ENCODE measurements at places on chromosomes 16 and 17.
A peak's percentile ranks its signal among the peaks of the same experiment; 100 is the strongest.

- no peak for DNase-seq
Observed at GRCh38 chr17:38825762-38826247, 684 bp upstream of the CWC25 start.

DNA sequence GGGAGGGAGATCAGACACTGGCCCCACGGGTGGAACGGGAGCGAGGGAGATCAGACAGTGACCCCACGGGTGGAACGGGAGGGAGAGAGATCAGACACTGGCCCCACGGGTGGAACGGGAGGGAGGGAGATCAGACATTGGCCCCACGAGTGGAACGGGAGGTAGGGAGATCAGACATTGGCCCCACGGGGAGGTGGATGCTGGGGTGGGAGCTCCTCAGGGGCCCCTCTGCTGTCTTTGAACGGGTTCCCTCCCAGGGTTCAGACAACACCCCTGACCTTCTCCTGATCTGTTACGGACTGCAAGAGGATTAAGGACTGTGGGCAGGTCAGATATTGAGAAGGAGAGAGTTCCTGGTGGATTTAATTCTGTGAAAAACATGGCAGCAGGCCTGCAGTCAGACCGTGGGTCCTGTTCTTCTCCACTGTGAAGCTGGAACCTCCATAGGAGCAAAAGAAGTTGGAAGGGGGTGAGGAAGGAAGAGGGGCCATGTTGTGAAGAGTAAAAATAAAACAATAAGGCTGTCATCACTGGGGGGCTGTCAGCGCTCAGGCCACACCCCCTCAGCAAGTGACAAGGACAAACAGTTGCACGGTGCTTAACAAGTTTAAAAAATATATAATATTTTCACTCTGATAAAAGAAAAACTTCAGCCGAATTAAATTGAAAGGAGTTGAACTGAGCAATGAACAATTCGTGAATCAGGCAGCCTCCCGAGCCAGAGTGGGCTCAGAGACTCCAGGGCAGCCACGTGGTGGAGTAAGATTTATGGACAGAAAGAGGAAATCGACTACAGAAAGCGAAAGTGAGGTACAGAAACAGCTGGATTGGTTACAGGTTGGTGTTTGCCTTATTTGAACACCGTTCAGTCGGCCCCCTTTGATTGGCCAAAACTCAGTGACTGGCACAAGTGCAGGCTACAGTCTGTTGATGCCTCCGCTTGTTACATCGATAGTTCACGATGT is 348.7 kb upstream of the TNRC6C start:
- no peak for DNase-seq

DNA sequence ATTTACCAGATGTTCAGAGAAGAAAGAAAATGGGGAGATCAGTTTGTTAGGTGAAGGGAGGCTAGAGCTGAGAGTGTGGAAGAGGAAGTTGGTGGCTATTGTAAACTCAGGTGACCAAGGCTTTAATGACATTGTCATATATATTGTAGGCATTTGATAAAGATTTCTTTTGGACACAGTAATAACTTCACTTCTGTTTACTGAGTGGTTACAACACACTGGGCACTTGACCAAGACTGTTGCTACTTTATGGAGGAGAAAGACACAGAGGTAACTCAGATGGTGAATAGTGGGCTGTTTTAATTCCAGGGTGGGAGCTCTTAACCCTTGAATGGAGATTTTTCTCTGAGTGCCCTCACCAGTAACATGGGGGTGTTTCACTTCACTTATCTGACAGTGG is 46.0 kb downstream of the TNRC6A start:
- peak; percentile 42 for DNase-seq

GRCh38 chr17:8887834-8888703 is 20.6 kb upstream of the PIK3R6 start:
- DNase-seq: no peak

DNA sequence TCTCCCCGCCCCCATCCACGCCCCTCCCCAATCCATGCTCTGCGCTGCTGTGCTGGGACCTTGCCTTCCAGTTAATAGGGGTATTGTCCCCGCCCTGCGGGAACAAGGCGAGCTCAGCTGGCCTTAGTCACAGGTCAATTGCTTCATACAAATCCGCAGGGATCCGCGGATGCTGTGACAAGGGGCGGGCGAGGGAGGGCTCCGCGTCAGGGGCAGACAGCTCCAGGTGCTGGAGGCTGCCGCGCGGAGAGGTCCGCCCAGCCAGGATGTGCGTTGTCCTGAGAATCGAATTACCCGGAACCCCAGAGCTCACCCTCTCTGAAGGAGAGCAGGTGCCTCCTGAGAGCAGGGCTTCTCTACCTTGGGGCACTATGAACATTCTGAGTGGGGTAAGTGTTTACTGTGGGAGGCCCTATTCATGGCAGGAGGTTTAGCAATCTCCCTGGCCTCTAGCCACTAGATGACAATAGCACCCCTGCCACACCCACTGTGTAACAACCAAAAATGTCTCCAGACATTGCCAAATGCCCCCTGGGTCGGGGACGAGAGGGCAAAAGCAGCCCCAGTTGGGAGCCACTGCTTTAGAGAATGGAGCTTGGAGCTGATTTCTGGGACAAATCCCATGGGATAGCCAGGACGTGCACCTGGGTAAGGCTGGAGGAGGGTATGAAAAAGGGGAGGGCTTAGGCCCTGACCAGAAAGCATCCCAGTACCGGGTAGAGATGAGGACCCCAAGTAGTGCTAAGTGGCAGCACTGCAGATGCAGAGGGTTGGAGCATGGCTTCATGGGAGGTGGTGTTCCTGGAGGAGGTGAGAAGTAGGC is 138.2 kb downstream of the CYLD start:
- DNase-seq: no peak

DNA sequence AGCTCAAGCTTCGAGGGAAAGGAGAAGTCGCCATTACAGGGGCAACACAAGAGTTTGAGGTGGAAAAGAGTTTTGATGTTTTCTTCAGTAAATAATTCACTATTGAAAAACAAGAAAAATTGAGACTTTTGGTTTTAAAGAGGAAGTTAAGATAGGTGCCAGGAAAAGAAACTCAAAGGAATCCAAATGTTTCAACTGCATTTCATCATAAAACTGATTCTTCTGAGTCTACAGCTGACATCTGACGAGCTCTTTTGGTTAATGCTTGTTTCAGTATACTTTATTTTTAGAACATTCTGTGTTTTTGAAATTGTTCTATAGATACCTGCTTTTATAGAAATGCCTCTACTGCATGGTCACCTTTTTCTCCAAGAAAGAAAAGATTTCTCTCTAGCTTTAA is 54.0 kb downstream of the ERN1 start:
- DNase-seq: no peak

GRCh38 chr17:31645351-31645750 is 213.7 kb downstream of the COPRS start:
- DNase-seq: no peak

DNA sequence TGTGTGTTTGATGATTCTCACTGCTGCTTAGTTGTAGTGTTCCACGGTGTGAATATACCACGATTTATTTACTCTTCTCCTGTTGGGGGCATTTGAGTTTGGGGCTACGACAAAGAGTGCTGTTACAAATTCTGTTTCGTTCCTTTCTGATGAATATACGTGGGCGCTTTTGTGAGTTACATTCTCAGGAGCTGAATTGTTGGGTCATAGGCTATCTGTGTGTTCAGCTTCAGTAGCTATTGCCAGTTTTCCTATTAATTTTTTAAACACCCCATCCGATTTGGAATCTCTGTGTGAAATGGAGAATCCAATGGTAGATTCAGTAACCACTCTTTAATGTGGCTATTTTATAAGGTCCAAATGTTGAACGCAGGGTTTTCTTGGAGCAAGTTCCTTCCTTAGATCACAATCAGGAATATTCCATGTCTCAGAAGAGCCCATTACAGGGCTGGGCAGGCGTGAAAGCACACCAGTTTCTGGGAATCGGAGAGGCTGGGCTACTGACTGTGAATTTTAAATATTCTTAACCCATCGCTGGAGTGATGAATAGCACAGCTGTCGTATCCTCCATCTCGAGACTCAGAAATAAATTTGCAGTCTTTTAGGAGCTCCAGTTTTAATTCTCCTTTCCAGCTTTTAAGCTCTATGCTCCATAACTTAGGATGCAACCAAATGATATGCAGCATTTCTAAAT is 115.9 kb downstream of the PITPNC1 start:
- peak; percentile 14 for DNase-seq

GRCh38 chr16:73707863-73708262 is 588.8 kb upstream of the PSMD7 start:
- no peak for DNase-seq

DNA sequence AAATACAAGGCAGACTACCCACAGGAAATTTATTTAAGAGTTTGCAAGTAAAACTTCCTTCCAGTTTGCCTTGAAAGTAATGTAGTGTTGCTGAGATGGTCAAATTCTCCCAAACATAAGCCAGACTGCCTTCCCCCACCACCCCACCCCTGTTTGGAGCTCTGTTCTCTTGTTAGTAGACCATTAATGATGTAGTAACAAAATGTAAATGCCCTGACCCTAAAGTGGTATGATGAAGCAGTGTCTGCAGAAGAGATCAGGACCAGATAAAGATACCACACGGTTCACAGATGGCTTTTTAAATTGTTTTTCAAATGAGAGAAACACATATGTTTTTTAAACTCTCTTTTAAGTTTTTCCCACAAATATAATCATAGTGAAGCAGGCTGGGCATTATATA is 136.4 kb upstream of the TMEM97 start:
- DNase-seq: no peak

DNA sequence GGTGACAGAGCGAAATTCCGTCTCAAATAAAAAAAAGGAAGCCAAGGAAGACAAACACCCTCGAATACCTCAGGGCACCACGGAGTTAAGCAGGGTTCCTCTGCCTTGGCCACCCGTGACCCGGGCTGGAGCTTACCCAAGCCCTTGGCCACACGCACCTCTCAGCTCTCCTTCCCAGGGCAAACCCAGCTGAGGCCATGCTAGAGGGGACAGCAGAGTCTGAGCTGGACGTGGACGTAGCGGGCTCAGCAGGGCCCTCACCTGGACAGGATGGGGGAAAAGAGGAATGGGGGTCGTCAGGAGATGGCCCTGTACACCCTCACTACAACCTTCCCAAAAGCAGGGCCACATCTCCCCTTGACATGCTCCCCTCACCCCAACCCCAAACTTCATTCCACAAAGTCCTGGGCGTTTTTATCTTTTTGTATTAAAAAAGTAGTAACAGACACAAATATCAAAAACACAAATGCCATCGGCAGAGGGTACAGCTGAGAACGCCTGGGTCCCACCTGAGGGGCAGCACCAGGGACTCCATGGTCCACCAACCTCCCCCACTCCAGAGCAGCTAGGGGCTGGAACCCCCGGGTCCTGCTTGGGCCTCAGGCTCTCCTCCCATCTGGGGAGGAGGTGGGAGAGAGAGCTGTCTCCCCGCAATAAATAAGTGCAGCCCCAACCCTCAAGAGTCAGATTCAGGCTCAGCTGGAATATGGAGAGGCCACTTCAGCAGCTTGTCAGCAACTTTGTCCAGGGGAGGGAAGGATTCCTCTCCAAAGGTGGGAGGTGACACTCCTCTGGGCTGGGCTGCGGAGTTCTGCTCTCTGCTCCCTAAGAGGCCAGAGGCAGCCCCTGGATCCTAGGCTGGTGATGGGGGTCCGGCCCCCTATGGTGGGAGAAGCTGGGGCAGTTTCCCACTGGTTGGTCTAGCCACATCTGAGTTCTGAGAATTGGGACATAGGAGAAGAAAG is 11.9 kb downstream of the PER1 start:
- peak; percentile 42 for DNase-seq

DNA sequence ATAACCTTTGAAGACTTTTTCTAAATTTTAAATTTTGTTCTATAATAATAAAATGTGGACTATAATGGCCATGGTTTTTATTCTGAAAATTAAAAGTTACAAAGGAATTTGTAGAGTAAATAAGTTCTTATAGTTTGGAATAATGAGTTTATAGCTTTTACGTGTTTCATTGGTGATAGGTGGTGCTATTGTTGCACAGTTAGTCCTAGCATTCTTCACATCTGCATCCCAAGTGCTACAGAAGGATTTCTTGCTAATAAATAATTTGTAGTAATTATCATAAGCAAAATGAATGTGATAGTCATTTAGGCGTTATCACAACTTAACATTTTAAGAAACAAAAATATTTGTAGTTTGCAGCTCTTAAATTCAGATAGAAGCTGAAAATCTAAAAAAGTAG is 67.9 kb downstream of the BCAS3 start:
- no peak for DNase-seq

DNA sequence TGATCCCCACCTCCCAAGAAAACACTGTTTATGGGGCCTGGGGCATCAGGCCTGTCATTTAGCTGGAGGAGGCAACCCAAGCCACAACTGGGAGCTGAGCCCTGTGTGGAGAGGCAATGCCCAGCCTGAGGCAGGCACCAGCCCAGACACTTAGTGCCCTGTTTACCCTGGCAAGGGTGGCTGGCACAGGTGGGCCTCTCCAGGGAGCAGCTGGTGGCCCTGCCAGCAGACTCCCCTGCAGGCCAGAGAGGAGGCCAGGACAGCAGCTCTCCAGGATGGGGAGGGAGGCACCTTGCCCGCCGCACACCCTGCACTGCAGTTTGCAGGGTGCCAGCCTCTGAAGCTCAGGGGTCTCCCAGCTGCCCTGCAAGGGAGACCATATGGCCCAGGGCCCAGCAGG is 9.1 kb upstream of the TMEM92 start:
- DNase-seq: peak; percentile 82

DNA sequence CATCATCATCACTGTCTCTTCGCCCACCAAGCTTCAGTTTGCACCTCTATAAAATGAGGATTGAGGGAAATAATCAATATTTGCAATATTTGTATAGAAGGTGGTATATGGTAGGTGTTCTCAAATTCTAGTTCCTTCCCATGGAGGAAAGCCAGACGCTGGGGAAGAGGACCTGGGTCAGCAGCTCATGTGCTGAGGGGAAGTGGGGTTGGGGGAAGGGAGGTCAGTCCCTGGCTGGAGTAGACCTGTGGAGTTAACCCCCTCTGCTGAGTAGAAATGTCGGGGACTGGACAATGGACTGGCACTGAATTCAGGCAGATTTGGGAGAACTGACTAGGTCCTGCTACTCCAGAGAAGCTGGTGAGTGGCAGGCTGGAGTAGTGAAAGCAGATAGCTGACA is 12.8 kb upstream of the ITGB3 start:
- DNase-seq: no peak

GRCh38 chr17:31299624-31300023 is 2.6 kb upstream of the OMG start:
- DNase-seq: no peak

GRCh38 chr16:57165938-57166337 is 19.9 kb downstream of the PSME3IP1 start:
- DNase-seq: no peak

DNA sequence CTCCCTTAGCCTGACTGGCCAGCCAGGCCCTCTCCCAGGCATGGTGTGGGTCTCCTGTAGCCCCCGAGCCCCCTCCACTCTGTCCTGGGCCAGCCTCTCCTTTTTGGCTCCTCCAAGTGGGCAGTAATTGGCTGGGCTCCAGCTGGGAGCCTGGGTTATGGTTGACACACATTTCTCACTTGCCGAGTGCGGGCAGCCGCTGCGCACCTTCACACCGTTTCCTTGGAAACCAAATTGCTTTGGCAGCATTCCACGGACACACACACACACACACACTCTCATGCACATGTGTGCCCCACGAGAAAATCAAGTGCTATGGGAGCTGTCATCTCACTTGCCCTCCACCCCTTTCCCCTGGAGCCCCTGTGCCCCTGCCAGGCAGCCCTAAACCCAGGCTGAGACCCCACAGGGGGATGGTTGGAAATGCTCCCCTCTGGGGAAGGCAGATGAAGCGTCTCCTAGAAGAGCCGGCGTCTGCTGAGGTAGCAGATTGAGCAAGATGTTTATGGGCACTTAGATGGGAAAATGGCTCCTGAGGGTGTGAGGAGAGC is 402.7 kb upstream of the TNRC6C start:
- DNase-seq: no peak

GRCh38 chr16:4115209-4115948 is 863 bp downstream of the ADCY9 start:
- peak; percentile 91 for DNase-seq

All from lower leg skin (tissue), 4 donors.